ENCODE measurements at places on chromosomes 12 and 14.

GRCh38 chr12:65868133-65868705, 43.9 kb downstream of the HMGA2 start:
- DNase-seq: no peak

DNA sequence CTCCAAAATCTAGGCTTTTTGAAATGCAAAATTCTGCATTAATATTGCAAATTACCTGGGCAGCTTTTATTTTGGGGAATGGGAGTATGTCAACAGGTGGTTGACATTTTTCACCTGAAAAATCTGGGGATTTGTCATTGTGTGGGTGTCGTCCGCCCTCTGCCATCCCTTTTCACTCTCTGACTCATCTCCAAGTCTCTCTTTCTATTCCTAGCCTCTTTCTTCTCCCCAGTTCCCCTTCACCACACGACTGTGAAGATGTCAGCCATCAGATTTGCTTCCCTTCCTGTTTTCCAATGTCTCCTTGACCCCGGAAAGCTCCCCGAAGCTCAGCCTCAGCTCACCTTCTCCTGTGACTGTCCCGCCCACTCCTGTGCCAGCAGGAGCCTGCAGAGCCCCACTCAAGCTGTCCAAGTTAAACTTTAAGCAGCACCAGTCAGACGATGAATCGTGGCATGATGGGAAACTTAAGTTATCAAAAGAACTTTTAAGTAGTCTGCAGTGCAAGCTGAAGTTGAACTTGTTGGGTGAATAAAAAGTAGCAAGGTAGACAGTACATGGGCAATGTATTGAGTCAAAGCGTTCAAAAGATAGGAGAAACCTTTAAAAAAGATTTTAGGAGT, 590.2 kb downstream of the VRK1 start:
- DNase-seq: no peak

DNA sequence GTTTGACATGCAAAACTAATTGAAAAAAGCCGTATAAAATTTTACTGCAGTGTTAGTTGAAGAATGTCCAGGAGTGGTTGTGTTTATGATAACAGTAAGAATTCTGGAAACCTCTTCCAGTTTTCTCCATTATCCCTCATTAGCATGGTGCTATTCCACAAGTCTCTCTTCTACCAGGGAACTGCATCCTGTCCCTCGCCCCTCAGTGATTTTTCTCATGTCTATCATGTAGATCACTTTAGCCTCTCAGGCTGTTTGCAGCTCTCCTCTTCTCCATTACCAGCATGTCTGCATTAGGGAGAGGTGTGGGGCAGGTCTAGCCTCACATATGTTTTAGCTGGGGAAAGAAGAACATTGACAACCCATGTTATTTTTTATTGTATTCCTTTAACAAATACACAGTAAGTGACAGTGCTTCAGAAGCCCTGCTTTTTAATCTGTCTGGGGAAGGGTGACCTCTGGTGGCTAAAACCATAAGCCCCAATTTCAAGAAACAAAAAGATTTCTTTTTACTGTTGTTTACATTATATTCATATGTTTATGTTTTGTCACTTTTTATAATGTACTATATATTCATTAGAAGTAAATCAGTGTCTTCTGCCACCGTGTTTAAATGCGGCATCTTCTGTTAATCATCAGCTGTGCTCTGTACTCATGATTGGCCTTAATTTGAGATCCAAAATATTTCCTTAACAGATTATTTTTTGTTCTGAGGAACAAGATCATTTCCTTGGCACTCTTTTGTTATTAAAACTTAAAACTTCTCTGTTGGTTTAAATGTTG, 70.7 kb downstream of the RASSF8 start:
- DNase-seq: no peak

- no peak for DNase-seq
Measured at GRCh38 chr12:9710584-9711375, 22.1 kb downstream of the CLECL1 start.

DNA sequence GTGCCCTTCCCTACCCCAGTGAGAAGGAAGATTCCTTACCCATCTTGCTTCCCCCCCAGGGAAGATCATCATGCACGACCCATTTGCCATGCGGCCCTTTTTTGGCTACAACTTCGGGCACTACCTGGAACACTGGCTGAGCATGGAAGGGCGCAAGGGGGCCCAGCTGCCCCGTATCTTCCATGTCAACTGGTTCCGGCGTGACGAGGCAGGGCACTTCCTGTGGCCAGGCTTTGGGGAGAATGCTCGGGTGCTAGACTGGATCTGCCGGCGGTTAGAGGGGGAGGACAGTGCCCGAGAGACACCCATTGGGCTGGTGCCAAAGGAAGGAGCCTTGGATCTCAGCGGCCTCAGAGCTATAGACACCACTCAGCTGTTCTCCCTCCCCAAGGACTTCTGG, 9.3 kb downstream of the PCK2 start:
- no peak for DNase-seq

Measured in activated CD4-positive, alpha-beta T cell treated with anti-CD3 and anti-CD28 coated beads, Interleukin-2, amount 50 U/mL, for 24 hours (primary cell).